ENCODE measurements at places on chromosomes 7 and 10.

DNA sequence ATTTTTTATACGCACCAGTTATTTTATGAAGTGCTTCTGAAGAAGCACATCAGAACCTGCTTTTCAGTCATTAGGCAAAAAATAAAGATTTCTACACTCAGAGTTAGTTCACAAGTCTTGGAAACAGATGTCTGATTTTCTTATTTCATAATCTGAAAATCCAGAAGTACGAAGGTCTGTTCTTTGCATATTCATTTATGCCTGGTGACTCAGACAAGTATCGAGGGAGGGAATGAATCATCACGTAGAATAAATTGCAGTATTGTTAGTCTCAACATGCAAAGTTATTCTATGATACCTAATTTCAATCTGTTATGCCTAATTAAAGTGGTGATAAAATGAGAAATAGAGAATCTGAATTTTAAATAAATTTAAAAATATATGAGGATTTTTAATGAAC lies 113.6 kb upstream of the SEM1 start:
- DNase-seq, result no peak

GRCh38 chr10:72525689-72526088 lies 100.2 kb downstream of the MICU1 start:
- no peak for DNase-seq

DNA sequence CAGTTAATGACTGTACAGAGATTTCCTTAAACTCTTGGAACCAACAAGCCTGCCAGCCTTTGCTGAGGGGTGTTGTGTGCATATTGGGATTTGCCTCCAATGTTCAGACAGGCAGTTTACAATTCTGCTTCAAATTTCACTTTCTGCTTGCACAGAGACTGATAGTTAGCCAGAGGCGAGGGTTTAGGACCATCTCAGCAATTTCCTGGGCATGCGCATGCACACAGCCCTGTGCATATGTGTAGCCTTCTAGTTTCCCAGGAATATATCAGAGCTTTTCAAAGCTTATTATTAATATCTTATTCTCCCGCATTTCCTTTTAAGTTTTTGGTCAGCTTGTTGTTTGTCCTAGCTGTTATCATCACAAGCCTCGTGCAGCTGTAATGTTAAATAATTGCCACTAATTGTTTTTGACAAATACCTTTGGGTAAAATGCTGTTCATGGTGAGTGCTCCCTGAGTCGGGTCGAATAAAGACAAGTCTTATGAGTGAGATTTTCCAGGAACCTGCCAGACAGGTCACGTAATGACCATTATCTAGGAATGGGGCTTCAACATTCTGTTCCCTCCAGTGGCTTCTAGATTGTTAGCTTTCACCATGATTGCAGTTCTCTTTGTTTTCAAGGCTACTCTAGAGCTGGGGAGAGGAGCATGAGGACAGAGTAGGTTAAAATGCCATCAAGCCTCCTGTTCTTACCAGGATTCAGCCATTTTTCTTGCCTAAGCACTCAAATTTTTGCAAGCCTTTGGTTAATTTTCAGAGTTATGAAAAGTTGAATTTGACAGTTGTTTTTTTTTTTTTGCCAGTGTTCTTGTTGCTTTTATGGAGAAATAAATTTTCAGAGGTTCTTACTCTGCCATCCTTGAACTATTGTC lies 24.1 kb upstream of the DNAJC1 start:
- no peak for DNase-seq

- no peak for DNase-seq
Observed at GRCh38 chr7:116999311-116999710, 46.0 kb downstream of the ST7 start.

- DNase-seq, result no peak
Observed at GRCh38 chr7:28685242-28685643, 272.9 kb downstream of the TRIL start.

DNA sequence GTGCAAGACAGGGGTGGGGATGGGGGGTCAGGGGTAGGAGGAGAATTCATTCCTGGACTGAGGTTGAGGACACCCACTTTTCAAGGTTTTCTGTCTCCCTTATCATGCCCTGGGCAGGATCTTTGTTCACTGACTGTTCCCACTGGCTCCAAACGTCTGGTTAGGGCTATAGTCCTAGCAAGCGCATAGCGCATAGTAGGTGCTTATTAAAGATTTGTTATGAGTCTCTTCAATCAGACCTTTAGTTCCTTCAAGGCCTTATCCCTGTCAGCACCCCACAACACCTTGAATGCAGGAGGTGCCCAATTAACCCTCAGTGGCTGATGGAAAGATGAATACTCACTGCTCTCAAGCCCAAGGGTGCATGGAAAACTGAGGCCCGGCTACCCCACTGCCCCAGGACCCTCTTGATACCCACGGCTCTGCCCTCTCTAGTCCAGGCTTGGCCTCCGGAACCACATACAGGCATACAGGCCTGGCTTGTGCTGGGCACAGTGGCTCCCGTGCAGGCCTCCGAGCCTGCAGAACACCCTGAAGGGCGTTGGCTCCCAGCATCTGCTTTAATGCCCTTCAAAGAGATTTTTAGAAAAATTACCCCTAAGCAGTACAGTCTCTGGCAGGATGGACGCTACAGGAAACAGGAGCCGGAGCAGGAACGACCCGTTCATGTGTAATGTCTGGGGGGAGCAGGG lies 177.7 kb downstream of the SH3PXD2A start:
- DNase-seq, result no peak

- no peak for DNase-seq
Observed at GRCh38 chr10:3666525-3667302, 118.3 kb downstream of the KLF6 start.

Data from spinal cord (tissue), 10 donors.